ENCODE measurements at places on chromosomes 2 and 18.

- peak; percentile 28 for DNase-seq
These were observed 33.9 kb downstream of the BMP10 start for GRCh38 chr2:68837164-68837860.

GRCh38 chr2:49616800-49617199, 462.5 kb upstream of the FSHR start:
- DNase-seq: peak; percentile 18

- DNase-seq: no peak
These were observed 123.1 kb upstream of the STK17B start for GRCh38 chr2:196294516-196294909.

DNA sequence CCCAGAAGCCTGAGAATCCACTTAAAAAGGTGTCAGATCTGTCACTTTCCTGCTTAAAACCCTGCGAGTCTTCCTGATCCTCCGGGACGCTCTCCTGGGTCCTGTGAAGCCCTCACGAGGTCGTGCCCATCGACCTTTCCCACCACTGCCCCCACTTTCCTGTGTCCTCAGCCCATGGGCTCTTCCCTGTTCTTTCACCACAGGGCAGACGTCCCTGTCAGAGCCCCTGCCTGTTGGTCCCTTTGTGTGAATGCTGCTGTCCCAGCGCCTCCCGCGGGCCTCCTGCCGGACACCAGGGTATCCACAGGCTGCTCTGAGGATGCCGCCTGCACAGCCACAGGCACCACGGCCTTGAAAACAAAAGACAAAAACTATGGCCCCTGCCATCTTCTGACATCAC, 125.6 kb downstream of the TMEM18 start:
- DNase-seq: no peak

GRCh38 chr2:109264595-109265328, 135.8 kb downstream of the SH3RF3 start:
- DNase-seq: peak; percentile 55

DNA sequence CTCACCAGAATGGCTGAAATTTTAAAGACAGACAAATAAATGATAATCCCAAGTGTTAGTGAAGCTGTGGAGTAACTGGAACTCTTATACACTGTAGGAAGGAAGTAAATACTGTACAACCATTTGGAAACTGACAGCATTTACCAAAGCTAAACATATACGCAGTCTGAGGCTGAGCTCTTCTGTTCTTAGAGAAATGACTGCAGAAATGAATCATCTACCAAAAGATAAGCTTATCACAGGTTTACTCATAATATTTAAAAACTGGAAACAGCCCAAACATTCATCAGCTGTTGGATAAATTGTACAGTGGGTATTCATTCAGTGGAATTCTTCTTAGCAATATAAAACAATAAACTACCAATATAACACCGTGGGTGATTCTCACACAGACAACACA, 218.2 kb upstream of the RAB12 start:
- no peak for DNase-seq

- no peak for DNase-seq
These were observed 149.0 kb downstream of the ADCYAP1 start for GRCh38 chr18:1053331-1054315.

DNA sequence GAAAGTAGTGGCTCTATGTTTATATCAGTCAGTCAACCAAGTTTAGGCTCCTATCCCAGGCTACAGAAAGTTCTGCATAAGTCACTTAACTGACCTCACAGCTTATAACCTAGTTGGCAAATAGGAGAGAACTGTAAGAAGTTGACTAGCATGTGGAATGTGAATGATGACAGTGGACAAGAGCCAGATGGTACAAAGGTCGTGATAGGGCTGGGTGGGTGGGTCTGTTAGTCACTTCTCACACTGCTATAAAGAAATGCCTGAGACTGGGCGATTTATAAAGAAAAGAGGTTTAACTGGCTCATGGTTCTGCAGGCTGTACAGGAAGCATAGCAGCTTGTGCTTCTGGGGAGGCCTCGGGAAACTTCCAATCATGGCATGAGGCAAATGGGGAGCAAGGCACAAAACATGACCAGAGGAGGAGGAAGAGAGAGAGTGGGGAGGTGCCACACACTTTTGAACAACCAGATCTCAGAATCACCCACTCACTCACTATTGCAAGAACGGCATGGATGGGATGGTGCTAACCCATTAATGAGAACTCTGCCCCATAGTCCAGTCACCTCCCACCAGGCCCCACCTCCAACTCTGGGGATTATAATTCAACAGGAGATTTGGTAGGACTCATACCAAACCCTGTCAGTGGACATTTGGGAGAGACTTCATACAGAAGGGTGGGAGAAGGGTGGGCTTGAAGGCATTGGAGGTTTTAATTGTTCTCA, 68.8 kb downstream of the LTBP1 start:
- peak; percentile 63 for DNase-seq

- no peak for DNase-seq
These were observed 165.6 kb downstream of the SMAD7 start for GRCh38 chr18:48785091-48785614.

DNA sequence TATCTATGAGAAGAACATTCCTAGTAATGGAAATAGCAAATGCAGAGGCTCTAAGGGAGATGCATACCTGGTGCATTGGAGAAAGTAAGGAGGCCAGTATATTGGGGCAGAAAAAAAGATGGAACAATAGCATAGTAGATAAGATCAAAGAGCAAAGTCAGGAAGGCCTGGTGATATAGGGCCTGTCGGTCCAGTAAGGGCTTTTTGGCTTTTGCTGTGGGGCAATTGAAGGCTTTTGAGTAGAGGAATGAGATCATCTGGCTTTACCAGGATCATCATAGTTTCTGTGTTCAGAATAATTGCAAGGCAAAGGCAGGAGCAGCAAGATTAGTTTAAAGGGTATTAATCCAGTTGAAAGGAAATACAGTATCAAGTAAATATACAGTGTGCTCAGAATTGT, 111.8 kb downstream of the EHBP1 start:
- DNase-seq: no peak

DNA sequence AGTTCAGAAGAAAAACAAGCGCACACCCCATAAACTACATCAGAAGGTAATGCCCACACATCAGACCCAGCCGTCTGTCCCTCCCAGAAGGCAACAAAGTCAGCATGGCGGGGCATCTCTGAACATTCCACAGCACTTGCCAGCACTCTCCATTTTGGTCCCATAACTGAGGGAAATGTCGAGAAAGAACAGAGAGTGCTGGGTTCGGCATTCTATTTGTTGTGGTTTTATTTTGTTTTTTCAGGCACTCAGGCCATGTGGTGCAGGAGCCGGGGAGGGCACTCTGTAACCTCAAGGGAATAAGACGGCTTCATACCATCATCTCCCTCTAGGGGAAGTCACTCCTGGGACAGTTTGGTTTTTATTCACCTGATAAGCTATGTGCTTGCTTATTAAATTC, 156.0 kb downstream of the SEPTIN10 start:
- DNase-seq: peak; percentile 9

GRCh38 chr2:204357286-204357685, 188.0 kb upstream of the PARD3B start:
- no peak for DNase-seq

- peak; percentile 79 for DNase-seq
These were observed 9.6 kb downstream of the PTPRM start for GRCh38 chr18:7576685-7577084.

GRCh38 chr18:49021076-49021432, 70.3 kb upstream of the SMAD7 start:
- DNase-seq: no peak

- peak; percentile 37 for DNase-seq
These were observed 14.6 kb upstream of the NFATC1 start for GRCh38 chr18:79380816-79381806.

DNA sequence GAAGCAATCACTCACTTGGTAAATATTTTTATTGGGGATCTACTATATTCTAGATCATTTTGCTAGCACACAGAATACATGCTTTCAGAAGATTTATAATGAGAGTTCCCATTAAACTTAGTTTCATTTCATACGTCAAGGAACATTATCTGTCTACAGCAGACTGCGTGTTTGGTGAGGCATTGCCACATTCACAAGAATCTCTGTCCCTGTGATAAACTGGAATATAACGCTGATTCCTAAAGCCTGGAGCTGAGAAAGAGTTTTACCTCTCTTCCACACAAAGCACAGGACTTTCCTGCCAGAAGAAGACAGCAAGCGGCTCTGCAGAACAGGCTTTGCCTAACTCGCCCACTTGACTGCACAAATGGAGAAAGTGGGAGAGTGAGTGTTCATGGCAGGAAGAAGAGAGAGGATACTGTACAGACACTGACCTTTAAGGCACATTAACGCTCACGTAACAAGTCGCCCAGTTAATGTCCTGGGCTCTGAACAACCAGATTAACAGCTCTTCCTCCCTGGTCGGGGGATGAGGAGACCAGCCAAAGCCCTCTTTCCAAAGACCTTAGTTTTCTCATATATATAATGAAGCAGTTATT, 356.2 kb downstream of the GPD2 start:
- DNase-seq: no peak

- no peak for DNase-seq
These were observed 89.5 kb downstream of the CALCRL start for GRCh38 chr2:187358531-187358930.

DNA sequence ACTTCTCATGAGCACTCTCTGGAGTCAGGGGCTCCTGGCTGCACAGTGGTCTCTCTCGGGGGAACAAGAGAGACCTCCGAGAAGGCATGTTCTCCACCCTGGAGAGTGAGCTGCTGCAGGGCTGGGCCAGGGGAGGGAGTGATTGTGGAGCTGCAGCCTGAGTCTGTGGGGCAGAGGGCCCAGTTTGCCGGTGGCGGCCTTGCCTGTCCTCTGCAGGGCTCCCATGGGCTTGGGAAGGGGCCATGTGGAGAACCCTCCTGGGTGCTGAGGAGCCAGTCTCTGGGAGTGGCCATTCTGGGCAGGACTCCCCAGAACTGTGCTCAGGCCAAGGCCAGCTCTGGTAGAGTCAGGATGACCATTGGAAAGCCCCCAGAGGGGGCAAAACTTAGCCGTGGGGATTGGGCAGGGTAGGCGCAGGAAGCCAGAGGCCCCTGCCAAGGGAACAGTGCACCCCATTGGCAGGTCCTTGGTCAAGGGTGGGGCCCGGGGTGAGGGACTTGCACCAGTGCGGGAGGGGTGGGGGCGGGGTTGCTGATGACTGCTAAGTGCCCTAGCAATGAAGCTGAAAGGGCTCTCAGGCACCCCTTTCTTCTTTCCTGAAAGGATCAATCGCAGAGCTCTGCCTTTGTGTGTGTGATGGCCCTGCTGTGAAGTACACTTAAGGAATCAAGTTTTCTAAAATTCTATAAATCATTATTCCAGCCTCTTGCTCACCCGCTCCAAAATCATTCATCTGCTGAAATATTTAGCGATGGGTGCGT, 69.7 kb upstream of the BOD1L2 start:
- no peak for DNase-seq

DNA sequence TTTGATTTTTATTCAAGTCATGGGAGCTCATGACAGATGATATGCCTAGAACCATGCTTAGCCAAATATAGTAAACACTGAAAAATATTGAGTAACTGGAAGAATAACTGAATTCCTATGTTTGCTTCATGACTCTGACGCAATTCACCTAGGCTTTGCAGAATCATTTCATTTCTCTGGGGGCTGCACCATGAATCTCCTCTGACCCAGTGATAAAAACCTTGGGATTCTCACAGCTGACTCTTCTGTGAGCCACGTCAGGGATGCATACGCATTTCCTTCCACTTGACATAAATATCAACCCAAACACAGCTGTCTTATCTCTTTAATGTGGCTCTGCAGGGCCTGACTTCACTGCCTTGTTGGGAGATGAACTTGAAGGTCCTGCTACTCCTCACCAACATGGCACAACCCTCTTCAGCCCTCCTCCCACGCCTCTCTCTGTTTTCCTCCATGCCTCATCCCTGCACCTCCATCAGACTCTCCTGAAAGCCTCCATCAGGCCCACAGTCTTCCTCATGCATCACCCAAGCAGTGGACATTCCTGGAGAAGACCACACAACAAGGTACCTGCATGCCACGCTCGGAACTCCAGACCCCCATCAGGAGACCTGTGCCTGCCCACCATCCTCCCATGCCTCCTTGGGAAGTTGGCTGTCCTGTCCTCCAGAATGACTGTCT, 29.8 kb downstream of the COL6A3 start:
- DNase-seq: peak; percentile 84

- DNase-seq: no peak
These were observed 905.1 kb upstream of the NXPH2 start for GRCh38 chr2:139685090-139685983.

GRCh38 chr2:161419638-161420190, 3.6 kb downstream of the TBR1 start:
- no peak for DNase-seq

DNA sequence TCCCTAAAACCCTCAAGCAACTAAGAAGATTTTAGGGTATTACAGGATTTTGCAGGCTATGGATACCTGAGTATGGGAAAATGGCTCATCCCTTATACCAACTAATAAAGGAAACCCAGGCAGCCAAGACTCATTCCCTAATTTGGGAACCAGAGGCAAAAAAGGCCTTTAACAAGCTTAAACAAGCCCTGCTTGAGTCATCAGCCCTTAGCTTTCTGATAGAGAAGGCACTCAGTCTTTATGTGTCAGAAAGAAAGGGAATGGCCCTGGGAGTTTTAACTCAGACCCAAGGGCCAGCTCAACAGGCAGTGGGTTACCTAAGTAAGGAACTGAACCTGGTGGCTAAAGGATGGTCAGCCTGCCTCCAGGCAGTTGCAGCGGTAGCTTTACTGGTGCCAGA, 96.9 kb upstream of the RMP24 start:
- DNase-seq: no peak

DNA sequence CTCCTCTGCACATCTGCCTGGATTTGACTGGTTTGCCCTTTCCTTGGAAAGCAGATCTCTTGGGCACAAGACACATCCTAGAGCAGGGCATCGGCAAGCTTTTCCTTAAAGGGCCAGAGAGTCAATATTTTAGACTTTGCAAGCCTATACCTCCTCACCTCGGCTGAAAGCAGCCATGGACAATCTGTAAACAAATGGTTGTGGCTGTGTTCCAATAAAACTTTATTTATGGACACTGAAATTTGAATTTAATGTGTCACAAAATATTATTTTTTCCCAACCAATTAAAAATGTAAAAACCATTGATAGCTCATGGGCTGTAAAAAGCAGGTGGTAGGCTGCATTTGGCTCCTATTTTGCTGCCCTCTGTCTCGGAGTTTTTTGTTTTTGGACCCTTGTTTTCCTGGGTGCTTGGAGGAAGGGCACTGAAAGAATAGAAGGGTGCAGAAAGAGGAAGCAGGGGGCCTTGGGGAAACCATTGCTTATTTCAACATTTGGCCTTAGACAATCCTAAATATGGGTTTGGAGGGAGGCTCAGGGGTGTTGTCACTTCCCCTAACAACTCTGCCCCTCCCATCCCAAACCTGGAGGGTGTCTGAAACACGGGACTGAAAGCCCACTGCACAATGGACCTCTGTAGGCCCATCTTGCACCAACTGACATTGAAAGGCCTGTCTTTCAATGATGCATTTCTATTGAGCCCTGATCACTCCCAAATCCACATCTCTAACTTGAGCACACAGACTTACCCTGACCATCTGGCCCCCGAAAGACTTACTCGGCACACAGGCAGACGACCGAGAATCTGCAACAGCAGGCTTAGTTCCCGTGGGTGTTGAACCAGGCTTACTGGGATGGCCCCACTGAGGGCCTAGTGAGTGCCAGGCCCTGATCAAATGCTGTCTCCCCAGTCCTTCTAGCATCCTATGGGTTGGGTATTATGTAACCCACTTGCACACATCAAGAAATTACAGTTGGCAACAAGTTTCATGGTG, 7.1 kb upstream of the ZFP36L2 start:
- DNase-seq: no peak
